ENCODE measurements at places on chromosomes 2 and 18.

DNA sequence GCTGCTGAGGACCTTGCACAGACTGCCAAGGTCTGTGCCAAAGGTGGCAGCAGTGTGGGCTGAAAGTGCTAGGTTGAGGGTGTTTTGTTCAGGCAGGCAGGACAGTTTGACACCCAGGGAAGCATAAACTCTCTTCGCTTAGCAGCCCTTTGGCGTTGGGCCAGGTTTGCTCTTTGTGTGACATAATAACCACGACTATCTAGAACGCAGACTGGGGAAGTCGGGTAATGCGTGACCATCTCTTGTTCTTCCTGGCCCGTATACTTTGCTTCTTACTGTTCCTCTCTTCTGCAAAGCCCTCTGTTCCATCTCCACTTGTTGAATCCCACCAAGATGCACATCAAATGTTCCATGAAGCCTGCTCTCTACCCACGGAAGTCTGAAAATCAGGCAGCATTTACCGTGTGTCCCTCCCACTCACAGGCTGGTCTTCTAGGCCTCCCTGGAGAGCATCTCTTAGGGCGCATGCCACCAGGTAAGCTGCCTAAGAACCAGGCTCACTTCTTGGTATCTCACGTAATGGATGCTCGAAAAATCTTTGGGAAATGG, 96.7 kb upstream of the LMAN1 start:
- no peak for DNase-seq

DNA sequence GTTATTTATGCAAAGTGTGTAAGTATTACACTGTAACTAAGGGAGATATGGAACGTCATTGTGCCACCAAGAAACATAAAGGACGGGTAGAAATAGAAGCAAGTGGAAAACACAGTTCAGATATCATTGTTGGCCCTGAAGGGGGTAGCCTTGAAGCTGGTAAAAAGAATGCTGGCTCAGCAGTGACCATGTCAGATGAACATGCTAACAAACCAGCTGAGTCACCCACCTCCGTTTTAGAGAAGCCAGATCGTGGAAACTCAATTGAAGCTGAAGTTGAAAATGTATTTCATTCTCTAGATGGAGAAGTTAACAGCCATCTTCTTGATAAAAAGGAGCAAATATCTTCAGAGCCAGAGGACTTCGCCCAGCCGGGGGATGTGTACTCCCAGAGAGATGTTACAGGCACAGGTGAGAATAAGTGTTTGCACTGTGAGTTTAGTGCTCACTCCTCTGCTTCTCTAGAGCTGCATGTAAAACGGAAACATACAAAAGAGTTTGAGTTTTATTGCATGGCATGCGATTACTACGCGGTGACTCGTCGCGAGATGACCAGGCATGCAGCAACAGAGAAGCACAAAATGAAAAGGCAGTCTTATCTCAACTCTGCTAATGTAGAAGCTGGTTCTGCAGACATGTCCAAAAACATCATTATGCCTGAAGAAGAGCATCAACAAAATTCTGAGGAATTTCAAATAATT, 36.1 kb downstream of the ZNF407 start:
- no peak for DNase-seq

DNA sequence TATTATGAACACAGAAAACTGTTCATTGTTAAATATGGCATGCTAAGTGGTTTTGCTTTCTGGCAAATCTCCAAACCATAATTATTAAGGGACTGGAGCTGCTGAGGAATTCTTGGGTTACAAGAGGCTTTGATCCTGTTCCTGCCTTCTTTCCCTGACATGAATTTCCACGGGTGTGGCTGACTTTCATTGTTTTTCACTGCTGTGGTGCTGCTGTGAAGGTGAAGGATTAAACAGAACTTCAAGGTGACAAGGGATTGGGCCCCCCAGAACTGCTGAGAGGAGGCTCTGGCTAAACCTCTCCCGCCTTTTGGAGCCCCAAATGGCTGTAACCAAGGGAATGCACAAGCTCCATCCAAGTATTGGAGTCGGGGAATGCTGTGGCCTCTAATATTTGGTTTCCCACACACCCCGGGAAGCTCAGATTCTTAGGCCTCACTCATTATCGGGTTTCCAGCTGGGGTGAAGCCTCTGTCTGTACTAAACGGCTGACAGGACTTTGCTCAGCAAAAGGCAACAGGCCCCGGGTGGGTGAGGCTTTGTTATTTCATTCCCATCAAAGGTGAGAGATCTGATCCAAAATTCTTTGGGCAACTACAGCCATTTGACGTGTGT, 29.0 kb upstream of the ZFP36L2 start:
- DNase-seq, result no peak

- DNase-seq, result no peak
Observed at GRCh38 chr2:43407935-43408334, 181.5 kb upstream of the ZFP36L2 start.

- no peak for DNase-seq
Observed at GRCh38 chr2:39871291-39871761, 92.3 kb upstream of the THUMPD2 start.

DNA sequence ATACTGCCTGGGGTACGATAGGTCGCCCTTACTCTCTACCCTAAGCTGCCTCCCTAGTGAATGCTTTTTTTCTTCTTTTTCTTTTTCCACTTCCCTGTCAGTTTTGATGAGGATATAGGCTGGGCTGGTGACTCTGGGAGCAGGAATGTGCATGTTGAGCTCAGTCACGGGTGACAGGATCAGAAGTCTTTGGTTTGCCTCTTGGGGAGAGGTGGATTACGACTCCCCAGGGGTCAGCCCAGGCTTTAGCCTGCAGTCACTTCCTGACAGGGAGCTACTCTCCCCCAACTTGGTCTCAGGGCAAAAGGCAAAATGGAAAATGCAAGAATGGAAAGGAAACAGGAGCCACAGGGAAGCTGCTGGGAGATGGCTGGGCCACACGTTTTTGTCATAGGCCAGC, 57.3 kb downstream of the THNSL2 start:
- no peak for DNase-seq

All from GM13977 (cell line).